Esophagus squamous epithelium (tissue), 5 donors: ENCODE measurements at places on chromosomes 5 and 9. TPM values are rescaled to one million over a fixed set of nuclear protein-coding genes. Genes with fewer than 3 reads are reported as not detected.

IGFBPL1 gene
- not detected for total RNA-seq

GRCh38 chr5:138077064-138077696 is 6.7 kb upstream of the WNT8A start:
- DNase-seq = no peak

- no peak for DNase-seq
Observed at GRCh38 chr5:143771602-143772001, 40.4 kb upstream of the HMHB1 start.

- DNase-seq = no peak
Observed at GRCh38 chr9:20997503-20998076, 33.9 kb downstream of the HACD4 start.

DNA sequence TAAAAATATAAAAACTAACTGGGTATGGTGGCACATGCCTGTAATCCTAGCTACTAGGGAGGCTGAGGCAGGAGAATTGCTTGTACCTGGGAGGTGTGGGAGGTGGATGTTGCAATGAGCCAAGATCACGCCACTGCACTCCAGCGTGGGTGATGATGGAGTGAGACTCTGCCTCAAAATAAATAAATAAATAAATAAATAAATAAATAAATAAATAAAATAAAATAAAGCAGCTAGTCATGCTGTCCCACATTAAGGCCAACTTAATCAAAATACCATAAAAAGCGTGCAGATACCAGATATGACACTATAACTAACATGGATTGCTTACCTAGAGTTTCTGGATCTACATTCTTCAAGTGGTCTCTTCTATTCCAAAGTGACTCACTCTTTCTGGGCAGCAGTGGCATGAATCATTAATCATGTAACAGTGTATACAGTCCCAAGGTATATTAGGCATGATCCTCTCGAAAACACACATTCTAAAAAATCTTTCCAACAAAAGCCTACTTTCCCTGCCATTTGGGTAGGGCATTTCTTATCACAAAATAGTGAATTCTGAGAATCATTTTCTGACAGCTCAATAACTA is 187.1 kb downstream of the ELAVL2 start:
- DNase-seq = no peak

DNA sequence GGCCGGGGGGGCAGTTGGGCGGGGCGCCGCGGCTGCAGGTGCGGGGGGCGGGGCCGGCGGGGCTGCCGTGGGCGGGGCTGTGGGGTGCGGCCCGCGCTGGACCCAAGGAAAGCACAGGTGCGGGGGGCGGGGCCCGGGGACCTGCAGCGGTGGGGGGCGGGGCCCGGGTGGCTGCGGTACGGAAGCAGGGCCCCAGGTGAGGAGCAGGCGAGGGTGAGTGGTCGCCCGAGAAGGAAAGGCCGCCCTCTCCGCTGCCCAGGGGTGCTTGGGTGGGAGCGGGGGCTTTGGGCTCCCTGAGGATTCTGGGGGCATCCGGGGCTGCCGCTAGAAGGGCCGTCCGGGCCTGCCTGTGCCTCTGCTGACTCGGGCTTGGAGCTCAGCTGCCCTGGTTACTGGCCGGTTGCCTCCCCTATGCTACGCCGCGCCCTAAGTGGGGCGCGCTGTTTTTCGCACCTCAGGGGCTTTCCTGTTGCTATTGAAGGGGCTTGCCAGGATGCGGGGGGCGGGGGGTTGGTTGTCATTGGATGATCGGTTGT is 767 bp downstream of the RALGPS1 start:
- no peak for DNase-seq

GPR150 gene
- total RNA-seq = not detected

SLC36A2 gene
- total RNA-seq = not detected

TSSK1B gene
- 0.12 TPM for total RNA-seq

SH3PXD2B gene
- 7.1 TPM for total RNA-seq

- no peak for DNase-seq
Observed at GRCh38 chr9:79674052-79674777, 102.5 kb downstream of the TLE4 start.

DNA sequence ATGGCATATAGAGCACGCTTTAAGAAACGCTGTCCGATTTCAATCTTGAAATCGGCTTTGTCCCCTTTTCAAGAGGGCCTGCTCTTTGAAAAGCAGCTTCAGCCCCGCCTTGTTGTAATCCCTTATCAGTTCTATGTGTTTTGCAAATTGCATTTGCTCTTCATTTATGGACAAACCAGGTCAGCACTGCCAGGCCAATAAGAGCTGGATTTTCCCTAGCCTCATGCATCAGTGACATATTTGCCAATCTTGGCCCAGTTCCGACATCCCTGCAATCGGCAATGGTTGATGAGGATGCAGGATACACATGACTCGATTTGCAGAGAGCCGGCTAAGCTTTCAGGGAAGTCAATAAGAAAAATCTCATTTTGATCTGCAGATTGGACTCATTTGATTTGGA is 529.1 kb upstream of the CLINT1 start:
- no peak for DNase-seq
